ENCODE measurements at places on chromosomes 5 and 9.

- no peak for DNase-seq
Observed at GRCh38 chr5:7742241-7742656, 108.7 kb downstream of the CFAP90 start.

GRCh38 chr5:137234973-137235943 is 263.9 kb downstream of the SPOCK1 start:
- DNase-seq: no peak

DNA sequence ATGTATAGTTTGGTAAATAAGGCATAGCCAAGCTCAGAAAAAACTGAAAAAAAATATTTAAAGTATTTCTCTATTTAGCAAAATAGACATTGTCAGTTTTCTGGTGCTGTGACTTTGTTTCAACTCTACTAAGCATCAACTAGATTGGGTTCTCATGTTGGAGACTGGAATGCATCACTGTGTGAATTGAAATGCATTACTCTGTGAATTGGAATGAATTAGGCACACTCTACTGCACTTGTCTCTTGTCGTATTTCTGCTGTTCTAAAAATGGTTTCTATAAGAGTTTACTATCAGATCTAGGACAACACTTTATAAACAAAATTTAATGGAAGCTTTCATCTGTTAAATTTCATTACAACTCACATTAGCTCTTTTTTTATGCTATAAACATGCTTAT is 1772.2 kb downstream of the MAT2B start:
- no peak for DNase-seq

- DNase-seq: no peak
Observed at GRCh38 chr5:51271261-51271660, 112.0 kb upstream of the ISL1 start.

GRCh38 chr9:68983008-68983411 is 30.9 kb downstream of the PRKACG start:
- DNase-seq: no peak

DNA sequence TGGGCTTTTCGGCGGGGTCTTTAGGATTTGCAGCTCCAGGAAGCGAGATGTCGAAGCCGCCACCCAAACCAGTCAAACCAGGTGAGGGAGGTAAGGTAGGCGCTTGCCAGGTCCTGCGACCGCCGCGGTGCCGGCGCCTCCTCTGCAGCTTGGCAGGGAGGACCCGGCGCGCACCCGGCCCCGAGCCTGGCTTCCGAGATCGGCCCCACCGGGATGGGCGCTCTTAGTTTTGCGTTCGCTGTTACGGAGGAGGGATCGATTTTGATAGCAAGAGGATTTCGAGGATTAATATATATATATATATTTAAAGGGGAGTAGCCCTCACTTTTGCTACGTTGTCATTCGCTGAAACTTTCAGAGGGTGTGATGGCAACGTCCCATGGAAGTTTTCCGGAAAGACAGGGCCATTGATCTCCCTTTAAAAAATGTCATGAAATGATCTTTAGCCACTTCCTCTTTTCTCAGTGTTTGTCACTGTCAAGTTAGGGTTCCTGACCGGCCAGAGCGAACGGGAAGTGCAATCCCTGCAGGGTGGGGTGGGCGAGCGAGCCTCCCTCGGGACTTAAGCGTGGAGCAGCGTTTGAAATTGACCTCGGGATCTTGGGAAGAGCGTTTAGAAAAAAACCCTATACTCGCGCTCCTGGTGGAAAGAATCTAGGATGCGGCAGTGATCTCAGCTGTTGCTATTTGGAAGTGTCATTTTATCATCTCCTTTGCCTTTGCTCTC is 495 bp downstream of the OSTF1 start:
- peak; percentile 24 for DNase-seq

- DNase-seq: no peak
Observed at GRCh38 chr9:27601396-27601795, 28.1 kb upstream of the C9orf72 start.

GRCh38 chr5:116154931-116155330 is 70.1 kb downstream of the COMMD10 start:
- no peak for DNase-seq

DNA sequence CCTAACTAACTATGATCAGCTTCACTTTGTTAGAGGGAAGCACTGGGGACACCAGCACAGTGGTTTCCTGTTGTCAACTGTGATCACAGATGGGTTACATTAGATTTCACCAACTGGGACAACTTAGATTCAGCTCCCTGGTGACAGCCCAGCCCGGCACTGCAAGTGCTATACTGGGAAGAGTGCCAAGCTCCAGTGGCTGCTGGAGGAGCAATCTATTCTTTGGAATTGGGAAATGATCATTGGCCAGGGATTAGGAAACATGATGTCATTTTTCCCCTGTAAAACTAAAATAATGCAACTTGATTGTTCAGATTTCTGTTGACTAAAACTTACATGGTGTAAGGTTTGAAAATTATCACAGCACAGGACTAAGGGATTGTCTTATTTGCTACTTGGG is 33.2 kb downstream of the PTGR1 start:
- no peak for DNase-seq

DNA sequence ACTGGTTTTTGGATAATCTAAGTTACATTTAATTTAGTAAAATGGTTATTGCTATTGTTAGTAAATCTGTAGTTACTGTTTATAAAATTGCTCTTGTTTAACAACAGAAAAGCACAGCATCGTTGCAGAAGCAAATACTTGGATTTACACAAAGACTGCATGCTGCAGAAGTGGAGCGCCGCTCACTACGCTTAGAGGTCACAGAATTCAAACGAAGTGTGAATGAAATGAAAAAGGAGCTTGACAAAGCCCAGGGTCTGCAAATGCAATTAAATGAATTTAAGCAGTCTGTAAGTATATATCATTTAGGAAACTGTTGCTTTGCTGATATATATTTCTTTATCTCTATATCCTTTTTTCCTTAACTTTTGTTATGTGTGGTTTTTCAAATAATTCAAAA is 226.0 kb downstream of the CCDC171 start:
- DNase-seq: no peak

- no peak for DNase-seq
Observed at GRCh38 chr5:77390795-77391194, 101.3 kb downstream of the WDR41 start.

GRCh38 chr5:1809416-1810035 is 8.3 kb downstream of the NDUFS6 start:
- no peak for DNase-seq

DNA sequence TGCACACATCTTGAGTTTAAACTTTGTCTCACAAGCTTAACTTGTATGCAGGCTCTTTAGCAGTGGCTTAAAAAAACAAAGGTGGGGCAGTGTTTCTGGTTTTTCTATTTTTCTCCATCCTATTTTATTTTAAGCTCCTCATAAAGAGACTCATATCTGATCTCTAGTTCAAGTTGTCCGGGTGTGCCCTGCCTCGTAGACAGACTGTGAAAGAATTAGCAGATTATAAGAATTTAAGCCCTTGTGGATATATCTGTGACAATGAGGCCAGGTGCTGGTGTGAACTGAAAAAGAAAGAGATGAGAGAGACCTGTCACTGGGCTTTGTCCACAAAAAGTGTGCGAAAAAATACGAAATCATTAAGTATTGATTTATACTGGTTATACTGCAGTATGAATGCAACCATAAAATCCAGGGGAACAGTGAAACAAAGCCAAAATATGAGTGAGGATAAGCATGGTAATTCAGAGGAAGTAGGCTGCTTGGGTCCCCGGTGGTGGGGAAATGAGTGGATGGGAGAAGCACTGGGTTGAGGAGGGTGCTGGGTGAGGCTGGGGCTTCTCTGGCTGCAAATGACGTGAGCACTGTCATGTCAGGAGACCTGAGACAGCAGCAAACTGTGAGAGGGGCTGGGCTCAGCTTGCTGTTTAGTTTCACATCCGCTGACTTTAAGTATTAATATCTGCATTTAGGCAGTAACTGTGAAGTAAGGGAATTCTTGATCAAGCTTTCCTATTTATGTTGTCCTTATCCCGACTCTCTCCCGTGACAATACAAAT is 179.7 kb upstream of the ANKRD55 start:
- no peak for DNase-seq

- DNase-seq: no peak
Observed at GRCh38 chr9:76223749-76224340, 170.4 kb downstream of the RFK start.

- DNase-seq: no peak
Observed at GRCh38 chr5:95664204-95664786, 17.7 kb downstream of the RFESD start.

GRCh38 chr5:50666261-50667022 is at the start of gene PARP8:
Gene PARP8 (plus strand): TSS chr5:50666637. CDS start chr5:50667096, 459 bp downstream.
- DNase-seq: no peak

GRCh38 chr9:23728736-23729135 is 97.3 kb downstream of the ELAVL2 start:
- no peak for DNase-seq

- no peak for DNase-seq
Observed at GRCh38 chr5:39073767-39074016, 507 bp downstream of the RICTOR start.

GRCh38 chr9:92299116-92299515 is 5.6 kb upstream of the IARS1 start:
- no peak for DNase-seq

DNA sequence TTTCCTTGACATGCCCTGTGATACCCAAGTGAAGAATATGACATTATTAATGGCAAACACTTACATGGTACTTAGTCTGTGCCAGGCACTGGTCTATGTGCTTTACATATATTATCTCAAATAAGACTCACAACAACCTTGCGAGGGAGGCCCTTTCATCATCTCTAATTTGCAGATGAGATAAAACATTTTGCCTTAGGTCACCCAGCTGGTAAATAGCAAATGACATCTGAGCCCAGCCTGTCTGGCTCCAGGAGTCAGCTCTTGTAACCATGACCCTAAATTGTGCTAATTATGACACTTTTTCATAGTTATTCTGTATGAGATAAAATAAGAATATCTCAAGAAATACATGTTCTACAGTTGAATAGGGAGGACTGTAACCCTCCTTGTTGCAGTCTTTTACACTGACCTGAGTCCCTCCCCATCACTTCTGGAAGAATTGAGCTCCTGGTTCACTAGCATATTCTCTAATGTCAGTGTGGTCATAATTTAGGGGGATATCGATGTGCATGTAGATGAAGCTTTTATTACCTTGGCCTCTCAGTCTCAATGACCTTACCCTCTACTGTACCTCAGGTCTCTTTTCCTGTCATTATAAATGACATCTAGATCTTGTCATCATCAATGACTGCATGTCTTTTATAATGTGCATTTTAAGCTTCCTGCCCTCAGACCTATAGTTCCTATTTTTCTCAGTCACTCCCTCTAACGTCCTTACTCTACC is 126.1 kb upstream of the HAPLN1 start:
- DNase-seq: no peak
